Activated T-cell treated with anti-CD3 and anti-CD28 coated beads, Interleukin-2, amount 50 U/mL, for 72 hours (primary cell): ENCODE measurements at places on chromosomes 4 and X.

GRCh38 chr4:184400891-184401290 is 73.5 kb downstream of the IRF2 start:
- no peak for DNase-seq

GRCh38 chr4:56723659-56724230 is 42.6 kb upstream of the HOPX start:
- no peak for DNase-seq

DNA sequence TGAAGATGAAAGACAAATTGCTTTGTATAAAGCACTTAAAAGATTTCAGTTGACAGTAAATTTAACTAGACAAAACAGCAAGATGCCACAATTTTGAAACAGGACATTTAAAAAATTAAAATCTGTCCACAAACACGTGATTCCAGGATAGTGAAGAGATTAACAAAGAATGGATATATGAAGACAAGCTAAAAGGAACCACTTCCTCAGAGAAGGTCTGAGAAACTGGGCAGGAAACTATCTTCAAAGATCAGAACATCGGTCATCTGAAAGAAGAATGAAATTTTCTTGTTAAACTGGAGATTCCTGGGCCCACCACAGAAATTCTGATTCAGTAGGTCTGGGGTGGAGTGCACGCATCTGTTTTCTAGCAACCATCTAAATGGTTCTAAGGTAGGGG is 1.4 kb downstream of the RWDD4 start:
- peak; percentile 7 for DNase-seq

DNA sequence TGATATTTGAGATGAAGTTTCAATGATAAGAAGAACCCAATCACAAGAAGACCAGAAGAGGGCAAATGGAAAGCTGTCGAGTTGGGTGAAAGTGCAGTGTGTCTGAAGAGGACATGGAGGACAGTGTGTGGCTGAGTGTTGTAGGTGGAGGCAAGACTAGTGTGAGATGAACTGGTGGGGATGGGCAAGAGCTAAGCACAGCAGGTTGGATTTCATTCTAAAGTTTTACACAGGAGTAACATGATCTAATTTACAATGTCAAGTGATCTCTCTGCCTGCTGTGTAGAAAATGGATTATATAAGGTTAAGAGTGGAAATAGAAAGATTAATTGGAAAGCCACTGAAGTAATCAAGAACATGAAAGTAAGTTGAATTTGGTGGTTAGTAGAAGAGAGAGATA is 208.6 kb upstream of the ETNPPL start:
- DNase-seq = no peak

DNA sequence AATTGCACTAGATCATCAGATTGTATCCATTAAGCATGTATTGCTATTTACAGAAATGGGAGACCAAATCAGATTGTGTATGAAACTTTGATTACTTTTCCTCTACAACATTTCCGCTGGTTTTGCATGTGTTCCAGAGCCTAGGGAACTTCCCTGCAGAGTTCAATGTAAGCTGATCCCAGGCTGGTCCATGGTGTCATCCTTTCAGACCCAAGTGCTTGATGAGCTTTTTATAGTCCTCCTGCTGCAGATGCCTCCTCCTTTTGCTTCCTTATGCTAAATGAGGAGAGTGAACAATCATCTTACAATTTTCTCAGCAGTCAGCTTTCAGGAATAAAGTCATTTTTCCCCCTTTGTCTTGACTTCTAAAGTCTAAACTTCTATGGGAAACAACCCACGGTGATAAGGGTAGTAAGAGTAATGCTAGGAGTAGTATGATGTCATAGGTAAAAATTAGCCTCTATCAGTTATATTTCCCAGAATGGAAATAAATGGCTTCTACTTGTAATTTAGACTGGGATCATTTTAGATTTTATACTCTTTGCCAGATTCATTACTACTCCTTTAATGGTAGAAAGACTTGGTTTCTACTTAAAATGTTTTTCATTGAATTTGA is 55.1 kb upstream of the SLC4A4 start:
- no peak for DNase-seq

- peak; percentile 78 for DNase-seq
Measured at GRCh38 chr4:54091637-54092404, 8.1 kb upstream of the GSX2 start.

GRCh38 chrX:97328853-97329390 is 445.2 kb downstream of the RPA4 start:
- DNase-seq = no peak

- no peak for DNase-seq
Measured at GRCh38 chrX:85506871-85507270, 127.4 kb upstream of the POF1B start.

- no peak for DNase-seq
Measured at GRCh38 chr4:173288698-173289352, 45.3 kb downstream of the HMGB2 start.

DNA sequence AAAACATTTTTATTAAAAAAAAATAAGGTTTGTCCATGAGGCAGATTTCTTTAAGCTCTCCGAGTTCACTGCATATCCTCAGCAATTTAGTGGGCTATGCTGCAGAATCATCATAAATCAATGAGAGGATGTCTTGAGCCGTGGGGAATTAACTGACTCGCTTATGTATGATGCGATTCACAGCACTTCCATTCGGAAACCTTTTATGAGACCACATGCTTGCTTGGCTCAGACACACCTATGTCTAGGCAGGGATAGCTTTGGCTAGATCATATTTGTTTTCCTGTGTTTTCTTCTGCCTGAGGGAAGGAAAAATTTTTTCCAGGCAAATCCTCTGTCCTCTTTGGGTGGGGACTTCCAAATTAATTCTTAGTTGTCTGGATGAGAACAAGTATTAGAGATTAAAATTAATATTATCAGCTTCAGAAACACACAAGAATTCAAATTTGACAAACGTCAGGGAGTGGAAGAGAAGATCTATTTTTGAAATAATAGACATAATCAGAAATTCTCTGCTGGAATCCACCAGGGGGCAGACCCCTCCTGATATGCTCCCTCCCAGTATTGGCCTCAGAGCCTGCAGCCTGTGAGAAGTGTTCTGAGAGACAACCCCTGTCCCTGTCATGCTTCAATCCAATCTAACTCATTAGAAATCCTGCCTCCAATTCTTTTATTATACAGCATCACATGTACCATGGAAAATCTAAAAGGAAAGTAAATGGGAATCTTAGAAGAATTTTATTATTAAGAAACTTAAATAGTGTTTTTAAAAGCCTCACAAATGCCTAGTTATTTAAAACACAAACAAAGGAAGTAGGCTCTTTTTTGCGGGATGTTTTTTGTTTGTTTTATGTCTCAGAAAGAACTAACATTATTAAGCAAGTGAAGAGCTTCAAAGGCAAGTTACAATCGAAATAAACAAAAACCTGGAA is 345.1 kb upstream of the TACR3 start:
- peak; percentile 1 for DNase-seq

- no peak for DNase-seq
Measured at GRCh38 chr4:186285147-186285546, 19.2 kb downstream of the F11 start.

- DNase-seq = no peak
Measured at GRCh38 chr4:149715822-149716585, 99.6 kb downstream of the IQCM start.

- DNase-seq = no peak
Measured at GRCh38 chr4:55989766-55990165, 41.0 kb downstream of the CEP135 start.

GRCh38 chr4:81562093-81562492 is 90.4 kb upstream of the RASGEF1B start:
- DNase-seq = no peak

DNA sequence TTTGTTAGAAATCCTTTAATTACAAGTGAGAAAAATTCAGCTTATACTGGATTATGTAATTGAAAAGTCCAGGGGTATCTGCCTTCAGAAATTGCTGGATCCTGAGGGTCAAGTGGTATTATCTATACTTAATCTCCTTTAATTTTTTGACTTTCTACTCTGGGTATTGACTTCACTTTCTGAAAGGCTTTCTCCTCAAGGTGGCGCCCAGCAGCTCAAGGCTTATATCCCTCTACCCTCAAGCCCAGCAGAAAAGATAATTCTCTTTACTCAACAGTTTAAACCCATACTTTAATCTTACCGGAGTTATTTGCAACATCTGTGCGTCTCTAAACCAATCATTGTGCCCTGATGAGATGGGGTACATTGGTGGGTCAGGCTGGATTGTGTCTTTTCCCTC is 129.5 kb downstream of the LARP7 start:
- peak; percentile 19 for DNase-seq

- no peak for DNase-seq
Measured at GRCh38 chr4:17618926-17619325, 4.5 kb downstream of the MED28 start.

- DNase-seq = peak; percentile 52
Measured at GRCh38 chr4:122576261-122577188, 44.3 kb downstream of the IL21 start.

- no peak for DNase-seq
Measured at GRCh38 chrX:1165535-1166196, 46.8 kb downstream of the CRLF2 start.

- DNase-seq = no peak
Measured at GRCh38 chr4:992297-993110, 700 bp downstream of the SLC26A1 start.

DNA sequence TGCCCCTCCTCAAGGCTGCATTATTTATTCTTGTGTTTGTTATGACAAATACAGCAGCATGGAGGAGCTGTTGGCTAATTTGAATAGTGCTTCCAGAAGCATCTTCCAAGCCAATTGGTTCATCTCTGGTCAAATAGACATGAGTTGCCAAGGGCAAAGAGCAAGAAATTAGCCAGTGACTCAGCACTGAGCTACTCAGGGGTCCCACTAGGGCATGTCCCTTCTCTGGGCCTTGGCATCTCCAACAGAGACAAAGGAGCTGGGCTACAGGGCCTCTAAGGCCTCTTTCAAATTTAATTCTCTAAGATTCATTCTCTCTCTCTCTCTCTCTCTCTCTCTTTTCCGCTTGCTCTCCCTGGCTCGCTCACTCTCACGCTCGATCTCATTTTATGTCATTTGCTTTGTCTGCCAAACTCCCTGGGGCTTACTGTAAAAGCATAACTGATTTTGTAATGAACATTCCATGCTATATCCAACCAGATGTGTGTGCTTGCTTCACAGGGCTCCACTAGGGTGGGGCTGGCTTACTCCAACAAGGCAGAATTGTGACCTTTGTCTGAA is 86.7 kb upstream of the MAGEA4 start:
- no peak for DNase-seq

- DNase-seq = no peak
Measured at GRCh38 chr4:71494539-71494938, 155.7 kb downstream of the SLC4A4 start.

DNA sequence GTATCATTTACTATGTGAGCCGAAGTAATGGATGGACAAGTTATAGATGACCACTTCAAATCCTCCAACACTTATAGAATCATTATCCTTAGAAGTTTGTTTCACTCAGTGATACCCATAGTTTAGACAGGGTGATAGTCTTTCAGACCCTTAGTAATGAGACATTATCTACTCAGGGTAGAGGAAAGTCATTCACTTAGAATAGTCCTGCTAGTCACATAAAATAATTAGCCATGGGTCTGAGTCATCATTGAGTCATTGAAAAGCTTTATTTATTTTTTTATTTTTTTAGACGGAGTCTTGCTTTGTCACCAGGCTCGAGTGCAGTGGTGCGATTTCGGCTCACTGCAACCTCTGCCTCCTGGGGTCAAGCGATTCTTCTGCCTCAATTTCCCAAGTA is 321.7 kb upstream of the FSTL5 start:
- DNase-seq = no peak

DNA sequence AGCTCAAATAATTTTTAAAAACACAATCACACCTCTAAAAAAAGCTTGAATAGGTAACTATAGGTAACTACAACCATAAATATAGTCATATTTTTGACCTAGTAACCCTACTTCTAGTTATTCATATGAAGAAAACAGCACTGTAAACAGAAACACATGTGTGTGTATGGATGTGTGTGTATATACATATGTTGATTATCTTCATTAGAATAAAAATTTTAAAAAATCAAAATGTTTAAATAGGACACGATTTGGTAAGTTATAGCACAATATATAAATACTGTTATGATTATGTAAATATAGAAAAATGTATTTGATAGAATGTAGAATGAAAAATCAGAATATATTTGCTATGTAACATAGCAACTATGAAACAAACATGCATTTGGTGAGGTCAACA is 258.1 kb upstream of the GK2 start:
- DNase-seq = no peak

GRCh38 chr4:109588176-109588575 is 28.1 kb downstream of the MCUB start:
- peak; percentile 70 for DNase-seq

- no peak for DNase-seq
Measured at GRCh38 chr4:140180577-140180976, 26.6 kb upstream of the MAML3 start.

DNA sequence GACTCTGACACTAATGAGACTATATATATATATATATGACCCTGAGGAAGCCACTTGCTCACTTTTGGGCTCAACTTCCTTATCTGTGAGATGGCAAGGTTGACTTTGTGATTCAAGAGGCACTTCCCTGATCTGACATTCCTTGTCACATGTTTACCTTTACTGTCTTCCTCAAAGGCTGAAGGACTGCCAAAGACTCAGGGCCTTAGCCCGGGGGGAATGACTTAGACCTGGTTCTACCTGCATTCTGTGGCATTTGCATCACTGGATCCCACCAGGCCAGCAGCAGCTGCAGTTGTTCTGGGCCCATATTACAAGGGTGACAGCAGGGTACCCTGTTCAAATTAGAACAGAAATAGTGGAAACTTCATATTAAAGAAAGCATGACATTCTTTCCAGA is 3.1 kb upstream of the HS6ST2 start:
- no peak for DNase-seq

- no peak for DNase-seq
Measured at GRCh38 chrX:153592966-153593688, 5.8 kb downstream of the CCNQ start.

DNA sequence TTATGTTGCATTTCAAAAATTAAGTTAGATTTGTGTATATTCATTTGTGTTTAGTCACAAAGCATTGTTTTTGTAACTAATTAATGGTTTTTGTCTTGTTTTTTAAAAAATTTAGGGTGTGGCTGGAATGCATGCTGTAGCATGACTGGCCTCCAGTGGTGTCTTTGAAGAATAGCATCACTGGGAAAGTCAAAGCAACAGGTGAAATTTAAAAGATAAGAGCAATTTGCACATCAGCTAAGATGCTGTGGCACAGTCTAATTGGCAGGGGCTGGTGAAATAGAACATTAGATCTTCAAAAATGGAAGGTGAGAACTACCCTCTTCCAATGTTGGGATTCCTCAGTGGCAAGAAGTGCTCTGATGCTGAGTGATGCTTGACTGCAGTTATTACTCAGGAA is 45.3 kb downstream of the ANK2 start:
- no peak for DNase-seq
